Activated CD4-positive, alpha-beta T cell treated with anti-CD3 and anti-CD28 coated beads, Interleukin-2, amount 50 U/mL, for 24 hours (primary cell): ENCODE measurements at places on chromosomes 3 and 15.
A peak's percentile ranks its signal among the peaks of the same experiment; 100 is the strongest.

- DNase-seq = no peak
Measured at GRCh38 chr3:16529264-16529663, 15.8 kb upstream of the RFTN1 start.

DNA sequence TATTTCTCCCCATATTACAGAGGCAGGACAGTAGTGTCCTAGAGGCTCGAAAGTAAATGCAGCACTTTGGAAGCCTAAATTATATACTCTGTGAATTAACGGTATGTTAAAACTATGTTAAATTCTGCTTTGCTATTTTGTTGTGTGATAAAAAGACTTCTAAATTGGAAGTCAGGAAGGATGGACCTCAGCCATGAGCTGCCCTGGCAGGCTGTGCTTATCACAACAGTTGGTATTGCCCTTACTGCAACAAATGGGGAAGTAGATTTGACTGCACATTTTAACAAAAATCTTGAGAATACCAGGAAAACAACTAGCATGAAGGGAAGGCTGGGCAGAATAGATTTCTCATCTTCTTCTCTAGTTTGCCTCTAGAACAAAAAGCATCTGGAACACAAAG, 706.6 kb downstream of the SI start:
- DNase-seq = no peak

DNA sequence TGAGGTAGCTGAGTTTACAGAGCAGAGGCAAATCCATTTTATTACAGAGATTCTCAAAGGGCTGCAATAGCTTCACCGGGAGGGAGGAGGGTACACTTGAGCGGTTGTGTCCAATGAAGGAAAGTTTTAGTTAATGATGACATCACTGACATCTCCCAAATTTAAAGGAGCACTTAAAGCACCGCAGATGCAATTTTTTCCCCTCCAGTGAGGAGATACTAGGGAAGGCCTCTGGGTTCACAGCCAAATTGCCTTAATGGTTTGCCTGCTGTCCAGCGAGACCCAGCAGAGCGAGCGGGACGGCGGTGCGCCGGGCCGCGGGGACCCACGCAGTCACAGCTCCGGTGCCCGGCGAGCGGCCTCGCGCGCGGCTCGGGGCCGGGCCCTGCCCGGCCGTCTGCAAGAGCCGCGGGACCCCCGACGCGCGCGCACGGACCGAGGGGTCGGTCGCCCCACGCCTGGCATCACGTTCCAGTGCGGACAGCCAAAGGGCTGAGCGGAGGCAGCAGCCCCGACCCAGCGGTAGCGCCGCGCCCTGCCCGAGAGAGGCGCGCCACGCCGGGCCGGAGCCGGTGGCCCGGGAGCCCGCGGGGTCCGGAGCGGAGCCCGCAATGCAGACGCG, 160.5 kb upstream of the CHRNA7 start:
- no peak for DNase-seq

DNA sequence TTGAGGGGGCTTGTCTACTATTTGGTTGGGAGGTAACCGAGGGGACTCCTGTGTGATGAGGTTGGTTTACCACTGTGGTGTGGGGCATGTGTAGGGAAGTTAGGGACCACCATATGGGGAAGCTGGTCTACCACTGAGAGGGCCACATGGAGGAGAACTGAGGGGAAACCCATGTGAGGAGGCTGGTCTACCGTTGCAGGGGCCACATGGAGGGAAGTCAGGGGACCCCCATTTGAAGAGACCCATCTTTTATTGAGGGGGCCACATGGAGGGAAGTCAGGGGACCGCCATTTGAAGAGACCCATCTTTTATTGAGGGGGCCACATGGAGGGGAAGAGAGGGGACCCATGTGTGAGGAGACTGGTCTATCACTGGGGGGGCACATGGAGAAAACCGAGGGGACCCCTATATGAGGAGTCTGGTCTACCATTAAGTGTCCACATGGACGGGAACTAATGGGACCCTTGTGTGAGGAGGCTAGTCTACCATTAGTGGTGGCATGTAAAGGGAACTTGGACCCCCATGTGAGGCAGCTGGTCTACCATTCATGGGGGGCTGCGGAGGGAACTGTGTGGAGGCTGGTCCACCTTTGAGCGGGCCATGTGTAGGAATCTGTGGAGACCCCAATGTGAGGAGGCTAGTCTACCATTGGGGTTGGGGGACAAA, 165.5 kb downstream of the FBLN2 start:
- DNase-seq = no peak

DNA sequence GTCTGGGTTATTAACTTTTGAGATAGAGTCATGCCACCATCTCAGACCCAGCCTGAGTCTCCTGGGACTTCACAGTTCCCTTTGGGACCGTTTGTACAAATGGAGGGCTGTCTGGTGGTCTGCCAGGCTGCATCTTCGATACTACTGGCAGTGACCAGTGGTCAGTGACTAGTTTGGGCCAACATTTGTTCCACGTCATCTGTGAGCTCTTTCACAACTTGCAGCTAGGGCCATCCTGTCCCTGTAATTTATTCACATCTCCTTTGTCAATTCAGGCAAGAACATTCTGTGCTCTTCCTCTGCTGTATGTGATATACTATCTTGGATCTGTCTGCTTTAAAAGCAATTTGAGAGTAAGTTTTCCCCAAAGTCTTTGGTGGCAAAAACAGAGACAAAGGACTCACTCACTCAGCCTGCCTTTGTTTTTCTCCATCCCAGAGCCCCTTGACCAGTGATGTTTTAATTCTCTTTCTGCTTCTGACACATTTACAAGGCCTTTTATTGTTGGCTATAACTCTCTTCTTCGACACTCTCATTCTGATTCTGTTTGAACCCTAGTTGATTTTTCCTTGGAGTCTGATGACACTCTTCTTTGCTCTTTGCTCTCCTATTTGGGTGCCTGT, 353.4 kb downstream of the EPHB1 start:
- DNase-seq = no peak

DNA sequence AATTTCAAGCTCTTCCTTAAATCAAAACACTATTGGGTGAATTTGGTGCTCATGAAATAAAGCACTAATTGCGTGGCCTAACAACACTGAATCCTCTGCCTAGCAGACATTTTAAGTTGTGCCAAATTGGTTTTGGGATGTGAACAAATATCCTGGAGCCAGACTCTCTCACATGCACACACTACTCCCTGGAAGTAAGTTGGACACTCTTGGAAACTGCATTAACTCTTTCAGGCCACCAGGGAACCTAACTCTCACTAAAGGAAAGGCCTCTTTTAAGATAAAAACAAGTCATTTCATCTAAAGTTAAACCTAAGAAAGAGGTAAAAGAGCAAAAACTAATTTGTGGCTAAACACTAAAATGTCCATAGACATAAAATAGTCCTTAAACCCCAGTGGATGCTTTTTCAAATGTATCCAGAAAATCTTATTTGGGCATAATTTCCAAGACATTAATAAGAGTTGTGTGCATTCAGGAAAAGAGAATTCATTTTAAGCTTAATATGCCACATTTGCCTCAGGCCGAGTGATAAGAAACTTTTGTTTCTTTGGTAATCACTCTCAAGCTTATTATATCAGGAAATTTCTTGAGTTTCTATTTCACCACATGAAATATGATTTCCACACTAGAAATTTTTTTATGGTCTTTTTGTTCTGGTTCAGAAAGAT, 61.8 kb downstream of the ZBTB20 start:
- DNase-seq = no peak

- DNase-seq = no peak
Measured at GRCh38 chr3:132645058-132645457, 14.6 kb downstream of the ACAD11 start.

DNA sequence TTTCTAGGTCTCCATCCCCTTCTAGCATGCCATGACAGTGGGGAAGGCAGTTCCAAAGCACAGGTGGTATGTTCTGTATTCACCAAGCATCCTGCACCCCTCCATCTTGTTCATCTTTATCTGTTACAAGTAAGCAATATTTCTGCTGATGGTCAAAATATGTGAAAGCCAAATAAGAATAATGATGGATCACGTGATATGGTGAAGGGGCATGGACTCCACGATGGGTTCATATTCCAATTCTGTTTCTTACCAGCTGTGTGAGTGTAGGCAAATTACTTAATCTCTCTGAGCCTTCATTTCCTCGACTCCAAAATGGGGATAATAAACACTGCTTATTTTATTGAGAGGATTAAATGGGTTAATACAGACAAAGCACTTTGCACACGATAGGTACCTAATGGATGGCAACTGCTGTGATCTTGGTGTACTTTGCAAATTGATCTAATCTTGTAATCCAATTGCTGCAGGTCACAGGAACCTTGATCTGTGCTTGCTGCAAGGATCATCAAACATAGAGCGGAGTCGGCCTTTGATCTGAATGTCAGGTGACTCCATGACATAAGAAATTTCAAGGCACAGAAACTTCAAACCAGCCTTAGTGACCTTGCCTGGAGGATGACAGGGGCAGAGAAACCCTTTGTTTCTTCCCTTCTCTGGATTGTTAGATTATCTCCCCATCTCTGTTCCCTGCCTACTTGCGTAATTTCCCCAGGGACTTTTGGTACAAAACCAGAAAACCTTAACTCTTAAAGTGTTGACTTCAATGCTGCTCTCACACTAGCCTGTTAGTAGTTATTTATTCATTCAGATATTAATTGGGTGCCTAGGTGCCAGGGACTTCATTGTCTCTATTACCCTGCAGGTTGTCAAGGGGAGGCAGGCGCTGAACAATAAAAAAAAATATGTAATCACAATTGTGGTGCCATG, 25.8 kb downstream of the SIAH2 start:
- no peak for DNase-seq

GRCh38 chr15:66774001-66774814, 72.2 kb downstream of the SMAD6 start:
- peak; percentile 11 for DNase-seq

GRCh38 chr15:56820333-56820732, 87.0 kb upstream of the ZNF280D start:
- DNase-seq = no peak

DNA sequence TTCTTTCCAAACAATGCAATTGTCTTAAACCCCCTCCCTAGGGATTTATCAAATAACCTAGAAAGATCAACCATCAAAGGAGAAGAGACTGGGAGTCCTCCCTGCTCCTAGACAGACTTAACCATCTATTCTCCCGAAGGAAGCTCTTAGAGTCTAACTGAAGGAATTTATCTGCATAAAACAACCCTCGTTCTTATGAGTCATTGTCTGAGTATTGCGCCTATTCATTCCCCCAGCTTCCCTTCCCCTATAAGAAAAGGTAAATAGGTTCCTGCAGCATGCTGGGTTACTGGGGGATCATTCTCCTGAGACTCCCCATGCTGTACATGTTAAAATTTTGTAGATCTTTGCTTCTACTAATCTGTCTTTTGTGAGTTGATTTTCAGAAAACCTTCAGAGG, 412.7 kb downstream of the OCA2 start:
- DNase-seq = no peak

DNA sequence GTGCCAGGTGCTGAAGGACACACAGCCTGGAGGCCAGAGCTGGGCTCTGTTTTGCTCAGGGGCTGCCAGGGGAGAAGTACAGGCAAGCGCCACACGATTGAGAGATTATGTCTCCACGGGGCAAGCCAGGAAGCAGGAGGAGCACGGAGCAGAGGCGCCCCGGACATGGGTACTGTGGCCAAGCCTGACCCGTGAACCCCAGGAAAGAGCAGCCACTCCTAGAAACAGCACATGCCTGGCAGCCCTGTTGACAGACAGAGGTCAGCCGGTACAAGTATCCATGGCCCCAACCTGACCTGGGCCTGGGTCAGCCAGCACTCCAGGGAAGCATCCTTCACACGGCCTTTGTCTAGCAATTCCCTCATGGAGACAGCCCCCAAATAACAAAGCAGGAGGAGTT, 89.4 kb downstream of the ADAMTS17 start:
- no peak for DNase-seq

GRCh38 chr3:168061332-168061996, 34.3 kb downstream of the GOLIM4 start:
- DNase-seq = no peak

DNA sequence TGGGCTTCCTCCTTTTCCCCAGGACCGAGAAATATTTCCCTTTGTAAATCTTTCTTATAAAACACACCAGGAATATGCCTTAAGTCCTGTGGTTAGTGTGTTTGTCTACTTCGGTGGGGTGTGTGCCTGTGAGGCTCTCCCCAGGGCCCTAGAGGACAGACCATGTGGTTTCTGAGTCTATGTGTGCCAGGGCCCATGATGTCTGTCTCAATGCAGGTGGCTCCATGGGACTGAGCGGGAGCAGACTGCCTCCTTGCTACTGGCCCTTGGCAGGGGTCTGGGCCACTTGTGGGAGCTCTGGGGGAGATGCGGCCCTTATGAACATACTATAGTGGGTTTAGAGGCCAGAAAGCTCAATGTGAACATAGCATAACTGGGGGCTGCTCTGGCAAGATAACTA, 37.6 kb downstream of the SCN5A start:
- DNase-seq = no peak

DNA sequence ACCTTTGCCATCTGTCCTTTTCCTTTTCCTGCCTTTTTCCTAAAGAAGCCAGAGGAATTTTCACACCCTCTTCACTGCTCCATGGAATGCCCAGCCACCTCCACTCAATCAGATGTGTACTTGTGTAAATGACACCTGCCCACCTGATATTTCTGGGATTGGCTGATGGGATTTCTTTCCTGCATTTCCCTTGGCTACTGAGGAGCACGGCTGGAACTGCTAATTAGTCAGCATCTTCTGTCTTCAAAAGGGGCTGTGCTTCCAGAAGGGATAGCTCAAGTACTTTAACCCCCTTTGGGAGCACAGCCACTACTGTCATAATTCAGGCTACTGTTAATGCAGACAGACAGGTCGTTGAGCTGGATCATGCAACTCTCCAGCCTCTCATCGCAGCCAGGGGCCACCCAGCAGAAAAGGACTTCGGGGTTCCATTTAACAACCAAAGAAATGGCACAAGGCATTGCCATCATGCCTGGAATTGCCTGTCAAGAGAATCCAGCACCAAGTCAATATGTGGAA, 38.6 kb downstream of the MGLL start:
- no peak for DNase-seq

GRCh38 chr15:101251830-101252820, at the start of gene CHSY1:
Gene CHSY1 (minus strand): TSS chr15:101252048. CDS start chr15:101251456, 592 bp downstream.
- peak; percentile 74 for DNase-seq

- no peak for DNase-seq
Measured at GRCh38 chr3:195868866-195869412, 39.4 kb downstream of the TNK2 start.

DNA sequence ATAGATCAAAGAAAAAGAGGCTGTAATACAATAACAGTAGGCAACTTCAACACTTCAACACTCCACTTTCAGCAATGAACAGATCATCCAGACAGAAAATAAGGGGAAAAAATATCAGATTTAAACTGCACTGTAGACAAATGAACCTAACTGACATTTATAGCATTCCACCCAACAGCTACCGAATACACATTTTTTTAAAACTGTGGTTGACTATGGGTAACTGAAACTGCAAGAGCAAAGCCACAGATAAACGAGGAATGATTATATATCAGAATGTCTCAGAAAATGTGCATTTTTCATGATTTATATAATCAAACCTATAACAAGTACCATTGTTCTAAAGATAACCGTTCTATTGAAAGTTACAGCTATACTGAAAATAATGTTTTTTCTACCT, 514.9 kb upstream of the DPPA4 start:
- DNase-seq = no peak

DNA sequence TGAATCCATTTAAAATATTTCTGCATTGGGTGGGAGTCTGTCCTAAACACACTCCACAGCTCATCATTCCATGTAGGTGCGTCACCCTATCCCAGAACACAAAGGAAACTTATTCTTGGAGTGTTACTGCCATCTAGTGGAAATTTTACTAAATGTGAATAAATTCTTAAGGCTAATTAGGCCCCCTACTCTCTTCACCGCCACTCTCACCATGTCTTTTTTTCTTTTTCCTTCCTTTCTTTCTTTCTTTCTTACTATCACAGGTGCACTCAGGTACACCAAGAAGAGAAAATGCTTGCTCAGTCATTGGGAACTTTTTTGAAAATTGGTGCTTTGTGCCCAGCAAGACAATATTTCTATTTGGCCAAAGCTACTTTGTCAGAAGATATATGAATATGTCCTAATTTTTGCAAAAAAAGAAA, 26.4 kb upstream of the ATP8B4 start:
- DNase-seq = no peak
